CD4-positive, alpha-beta T cell treated with Interleukin-6 at 100 ng/mL for 8 hours (primary cell): ENCODE measurements at places on chromosomes 5 and 9.

DNA sequence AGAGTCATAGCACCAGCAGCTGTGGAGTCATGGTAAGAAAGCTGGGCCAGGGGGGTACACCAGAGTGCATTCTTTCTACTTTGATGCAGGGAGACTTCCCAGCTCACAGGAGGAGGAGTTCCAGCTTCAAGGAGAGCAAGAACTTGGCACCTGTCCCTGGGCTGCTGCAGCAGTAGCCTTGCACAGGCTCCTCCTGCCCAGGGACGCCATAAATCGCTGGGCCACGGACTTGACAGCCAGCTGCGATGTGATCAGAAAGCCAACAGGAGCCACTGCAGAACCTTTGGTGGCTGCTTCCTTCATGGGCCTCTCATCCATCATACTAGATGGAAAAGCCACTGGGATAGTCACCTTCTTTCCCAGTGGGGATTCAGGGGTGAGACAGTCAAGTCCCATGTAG, 234.7 kb downstream of the NMUR2 start:
- no peak for DNase-seq

DNA sequence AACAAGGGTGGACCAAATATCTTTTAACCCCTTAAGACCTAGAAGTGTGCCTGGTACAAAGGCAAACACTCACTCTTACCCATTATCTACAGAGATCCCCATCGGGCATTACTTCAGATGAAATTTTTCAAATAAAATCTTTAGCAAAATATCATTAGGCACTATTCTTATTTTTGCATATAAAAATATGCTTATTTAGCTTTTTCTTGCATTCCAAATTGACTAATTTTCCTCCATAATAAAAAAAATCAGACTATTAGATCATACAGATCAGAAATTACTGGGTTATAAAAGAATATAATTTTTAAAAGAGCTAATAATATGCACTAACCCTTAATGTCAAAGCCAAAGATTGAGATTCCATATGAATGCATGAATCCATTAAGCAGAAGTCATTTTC, 178.7 kb upstream of the SLC30A5 start:
- no peak for DNase-seq

DNA sequence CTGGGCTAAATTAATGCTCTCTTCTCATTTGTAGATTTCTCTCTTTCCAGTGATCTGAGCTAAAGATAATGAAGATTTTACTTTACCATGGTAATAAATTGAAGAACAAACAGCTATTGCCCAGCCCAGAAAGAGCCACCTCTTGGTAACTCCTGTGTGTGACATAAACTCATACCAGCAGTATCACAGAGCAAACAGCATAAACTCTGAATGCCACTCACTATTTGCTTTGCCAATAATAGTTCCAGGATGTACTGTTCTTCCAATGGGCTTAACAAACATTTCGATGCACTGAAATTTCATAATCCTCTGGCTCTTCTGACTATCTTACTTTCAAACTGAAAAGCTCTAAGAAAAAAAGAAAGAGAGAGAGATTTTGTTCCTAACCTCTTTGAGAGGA, 69.8 kb upstream of the RASEF start:
- no peak for DNase-seq

GRCh38 chr9:113479174-113479621, 15.7 kb downstream of the RGS3 start:
- DNase-seq, result no peak

GRCh38 chr9:80507611-80508010, 935.8 kb downstream of the TLE4 start:
- no peak for DNase-seq

- DNase-seq, result no peak
Observed at GRCh38 chr5:180323941-180324600, 29.1 kb downstream of the GFPT2 start.

- no peak for DNase-seq
Observed at GRCh38 chr9:105331160-105331559, 86.7 kb downstream of the SLC44A1 start.

DNA sequence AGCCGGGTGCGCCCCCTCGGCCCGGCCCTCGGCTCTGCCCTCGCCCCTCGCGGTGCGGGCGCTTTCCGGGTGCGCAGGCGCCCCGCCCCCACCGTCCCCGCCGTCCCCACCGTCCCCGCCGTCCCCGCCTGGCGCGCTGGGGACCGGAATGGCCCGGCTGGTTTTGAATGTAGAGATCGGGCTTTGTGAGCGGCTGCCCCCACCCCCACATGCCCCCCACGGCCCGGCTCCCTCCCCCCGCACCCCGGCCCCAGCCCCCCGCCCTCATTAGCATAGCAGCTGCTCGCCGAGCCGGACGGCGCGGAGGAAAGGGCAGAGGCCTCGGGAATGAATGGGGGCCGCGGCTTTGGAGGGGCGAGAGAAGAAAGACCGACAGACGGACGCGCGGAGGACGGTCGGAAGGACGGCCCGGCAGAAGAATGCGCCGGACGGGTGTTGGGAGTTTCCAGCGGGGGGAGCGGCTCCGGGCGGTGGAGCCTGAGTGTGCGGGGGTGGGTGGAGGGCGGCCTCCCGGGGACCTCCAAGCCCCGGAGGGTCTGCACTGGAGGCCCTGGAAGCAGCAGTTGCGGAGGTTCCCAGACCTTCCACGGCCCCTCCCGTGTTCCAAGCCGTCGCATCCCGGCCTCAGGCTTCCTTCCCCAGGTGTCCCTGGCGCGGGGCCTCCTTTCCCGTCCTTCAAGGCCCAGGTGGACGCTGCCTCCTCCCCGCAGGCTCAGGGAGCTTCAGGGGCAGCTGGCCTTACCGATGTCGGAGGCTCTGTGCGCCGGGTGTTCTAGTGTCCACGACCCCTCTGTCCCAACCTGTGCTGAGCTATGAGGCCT, 6.0 kb downstream of the NRARP start:
- DNase-seq, result no peak

DNA sequence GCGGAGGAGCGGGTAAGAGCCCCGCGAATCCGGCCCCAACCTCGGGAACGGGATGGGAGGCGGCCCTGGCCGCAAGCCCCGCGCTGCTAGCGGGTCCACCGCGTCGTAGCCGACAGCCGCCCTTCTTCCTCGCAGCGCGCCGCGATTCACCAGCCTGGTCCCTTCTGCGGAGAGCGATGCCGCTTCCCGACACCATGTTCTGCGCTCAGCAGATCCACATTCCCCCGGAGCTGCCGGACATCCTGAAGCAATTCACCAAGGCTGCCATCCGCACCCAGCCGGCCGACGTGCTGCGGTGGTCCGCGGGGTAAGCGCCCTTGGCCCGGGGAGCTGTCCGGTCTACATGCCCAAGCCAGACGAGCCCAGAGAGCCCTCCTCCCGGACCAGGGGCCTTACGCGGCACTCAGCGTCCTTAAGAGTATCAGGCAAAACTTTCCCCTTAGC, 335 bp downstream of the ROPN1L start:
- DNase-seq, result no peak

- no peak for DNase-seq
Observed at GRCh38 chr5:15980835-15981234, 198.8 kb downstream of the MARCHF11 start.

DNA sequence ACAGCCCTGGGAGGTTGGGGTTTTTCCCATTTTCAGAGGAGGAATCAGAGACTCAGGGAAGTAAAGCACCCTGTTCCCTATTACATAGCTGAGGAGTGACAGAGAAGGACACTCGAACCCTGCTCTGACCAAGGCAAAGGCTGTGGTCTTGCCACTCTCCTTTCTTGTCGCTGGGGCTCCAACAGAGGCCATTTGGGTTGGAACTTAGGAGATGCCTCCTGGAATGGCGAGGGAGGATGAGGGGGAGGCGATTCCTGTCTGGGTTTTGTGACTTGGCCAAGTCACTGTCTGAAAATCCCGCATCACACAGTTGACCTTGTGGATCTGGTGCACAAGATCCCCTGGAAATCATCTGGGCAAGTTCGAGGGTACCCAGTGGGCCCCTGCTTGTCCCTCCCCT, 64.0 kb upstream of the HAND1 start:
- no peak for DNase-seq

DNA sequence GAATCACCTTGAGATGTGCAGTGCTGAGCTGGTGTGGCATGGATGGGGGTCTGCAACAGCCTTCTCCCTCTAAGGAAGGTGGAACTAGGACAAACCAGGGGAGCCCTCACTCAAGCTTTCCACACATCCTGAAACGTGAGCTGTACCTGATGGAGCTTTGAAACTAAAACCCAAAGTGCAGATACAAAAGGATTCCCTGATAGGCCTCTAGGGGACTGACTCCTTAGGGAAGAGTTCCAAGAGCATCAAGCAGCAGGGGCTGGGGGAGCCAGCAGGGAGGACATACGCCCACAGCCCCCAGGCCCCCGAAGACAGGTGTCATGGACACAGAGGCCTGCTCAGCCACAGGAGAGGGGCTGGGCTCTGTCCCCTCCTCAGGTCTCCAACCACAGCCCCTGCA, 17.7 kb downstream of the ARHGEF37 start:
- no peak for DNase-seq

DNA sequence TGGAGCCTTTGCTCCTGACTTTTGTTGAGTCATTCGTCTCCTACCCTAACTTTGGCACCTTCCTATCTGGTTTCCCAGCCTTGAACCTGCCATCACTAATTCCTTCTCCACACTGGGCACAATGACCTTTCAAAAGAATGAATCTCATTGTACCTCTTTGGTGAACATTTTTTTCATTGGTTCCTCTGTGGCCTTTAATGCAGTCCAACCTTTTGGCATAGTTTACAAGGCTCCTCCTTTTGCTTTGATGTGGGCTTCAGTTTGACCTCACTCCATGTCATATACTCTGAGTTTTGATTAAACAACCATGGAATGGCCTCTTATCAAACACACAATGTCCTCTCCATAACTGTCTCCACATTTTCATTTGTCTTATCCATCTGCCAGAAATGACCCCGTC, 14.5 kb upstream of the ROPN1L start:
- no peak for DNase-seq

- DNase-seq, result no peak
Observed at GRCh38 chr5:90214991-90215390, 194.6 kb downstream of the CETN3 start.

- no peak for DNase-seq
Observed at GRCh38 chr5:115402822-115403577, 106.5 kb upstream of the CCDC112 start.

- no peak for DNase-seq
Observed at GRCh38 chr5:123203105-123203800, 114.2 kb downstream of the PRDM6 start.

DNA sequence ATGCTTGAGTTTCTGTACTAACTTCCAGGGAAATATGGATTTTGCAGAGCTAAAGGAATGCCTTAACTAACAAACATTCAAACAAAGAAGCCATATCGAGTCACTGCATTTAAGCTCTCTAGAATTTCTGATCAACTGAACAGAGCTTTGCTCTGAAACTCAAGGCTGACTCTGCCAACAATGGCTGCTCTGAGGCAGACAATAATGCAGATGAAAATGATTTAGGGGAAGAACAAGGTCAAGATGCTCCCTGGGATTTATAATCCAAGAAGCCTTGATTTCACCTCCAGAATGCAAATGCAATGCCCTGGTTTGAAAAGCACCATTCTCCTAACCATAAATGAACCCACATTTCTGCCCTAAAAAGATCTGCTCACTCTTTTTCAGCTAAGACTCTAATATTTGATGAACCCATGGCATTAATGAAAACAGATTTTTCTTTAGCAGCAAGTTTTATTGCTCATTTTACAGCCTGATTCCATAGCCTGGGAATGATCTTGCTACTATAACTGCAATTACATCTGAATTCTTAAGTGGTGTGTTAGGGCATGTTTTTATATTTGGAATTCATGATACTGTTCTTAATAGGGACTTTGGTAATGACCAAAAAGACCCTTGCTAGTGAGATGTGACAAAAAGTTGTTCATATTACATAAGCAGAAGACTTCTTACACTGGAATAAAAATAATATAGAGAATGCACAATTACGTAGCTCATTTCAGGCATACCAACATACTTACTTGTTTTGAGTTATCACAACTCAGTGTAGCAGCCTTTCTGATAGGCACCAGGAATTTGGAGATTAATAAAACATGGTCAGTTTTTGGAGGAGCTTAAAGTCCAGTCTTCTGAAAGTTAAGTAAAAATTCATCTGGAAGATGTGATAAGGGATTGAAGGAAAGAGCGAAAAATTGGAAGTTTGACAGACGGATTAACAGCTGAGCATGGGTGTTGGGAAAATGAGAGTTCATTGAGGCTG, 169.4 kb downstream of the TRPM3 start:
- DNase-seq, result no peak

DNA sequence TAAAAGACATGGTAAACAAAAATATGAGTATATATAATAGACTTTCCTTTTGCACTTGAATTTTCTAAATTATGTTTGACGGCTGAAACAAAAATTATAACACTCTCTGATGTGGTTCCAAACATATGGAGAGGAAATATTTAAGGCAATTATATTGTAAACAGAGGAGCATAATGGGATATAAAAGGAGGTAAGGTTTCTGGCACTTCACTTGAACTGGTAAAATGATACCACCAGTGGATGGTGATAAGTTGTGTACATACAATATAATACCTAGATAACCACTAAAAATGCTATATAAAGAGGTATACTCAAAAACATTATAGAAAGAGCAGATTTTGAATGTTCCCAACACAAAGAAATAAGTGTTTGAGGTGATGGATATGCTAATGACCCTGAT, 192.9 kb upstream of the RAD23B start:
- no peak for DNase-seq

- no peak for DNase-seq
Observed at GRCh38 chr9:114084282-114085073, 6.4 kb upstream of the AMBP start.

DNA sequence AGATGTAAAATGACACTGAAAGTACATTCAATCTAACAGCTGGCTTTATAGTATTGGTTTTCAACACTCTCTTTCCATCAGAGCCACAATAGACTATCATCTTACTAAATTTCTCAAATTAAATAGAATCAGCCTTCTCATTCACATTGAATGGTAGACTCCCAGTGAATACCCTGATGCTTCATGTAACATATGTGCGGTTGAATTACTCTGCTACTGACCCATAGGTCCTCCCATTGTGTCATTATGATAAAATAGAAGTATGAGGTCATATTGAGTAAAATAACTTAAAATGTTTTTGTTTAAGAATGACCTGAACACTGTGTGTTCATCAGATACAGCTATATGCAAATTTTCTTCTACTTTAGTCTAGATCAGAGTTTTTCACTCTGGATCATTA, 75.9 kb upstream of the ADAMTSL1 start:
- no peak for DNase-seq

- DNase-seq, result no peak
Observed at GRCh38 chr5:9605041-9605838, 24.9 kb downstream of the TAS2R1 start.

- DNase-seq, result no peak
Observed at GRCh38 chr9:107174441-107174840, 108.6 kb upstream of the RAD23B start.

- DNase-seq, result no peak
Observed at GRCh38 chr5:39140558-39141168, 66.5 kb upstream of the RICTOR start.

- DNase-seq, result no peak
Observed at GRCh38 chr5:149302641-149303040, 31.0 kb downstream of the AFAP1L1 start.

- peak; percentile 69 for DNase-seq
Observed at GRCh38 chr5:61330845-61331406, 1.1 kb upstream of the ZSWIM6 start.

- no peak for DNase-seq
Observed at GRCh38 chr5:55623789-55624188, 88.3 kb downstream of the SLC38A9 start.
